ENCODE measurements at places on chromosomes 11 and 22. TPM values are rescaled to one million over a fixed set of nuclear protein-coding genes. Genes with fewer than 3 reads are reported as not detected.

- no peaks in the 10 kb centered on the region for H3K36me3 ChIP-seq
- H3K4me1 ChIP-seq, result peaks cover 65% of the 10 kb centered on the region
- H3K27ac ChIP-seq, result peak within 1 kb of the TSS; percentile 96
- H3K4me3 ChIP-seq, result peak within 1 kb of the TSS; percentile 78
- DNase-seq, result no peak
These were observed at the start of gene SHISA8 for GRCh38 chr22:41915035-41915785. Gene SHISA8 (minus strand): TSS chr22:41915074. CDS start chr22:41914667, 407 bp downstream.

GRCh38 chr11:47541070-47541469 lies 11.9 kb downstream of the CELF1 start:
- no peak for DNase-seq
- peaks cover 75% of the 10 kb centered on the region for H3K4me1 ChIP-seq
- no peaks in the 10 kb centered on the region for H3K36me3 ChIP-seq
- H3K27ac ChIP-seq, result no peak overlapping the region
- H3K27me3 ChIP-seq, result no peaks in the 10 kb centered on the region

DNA sequence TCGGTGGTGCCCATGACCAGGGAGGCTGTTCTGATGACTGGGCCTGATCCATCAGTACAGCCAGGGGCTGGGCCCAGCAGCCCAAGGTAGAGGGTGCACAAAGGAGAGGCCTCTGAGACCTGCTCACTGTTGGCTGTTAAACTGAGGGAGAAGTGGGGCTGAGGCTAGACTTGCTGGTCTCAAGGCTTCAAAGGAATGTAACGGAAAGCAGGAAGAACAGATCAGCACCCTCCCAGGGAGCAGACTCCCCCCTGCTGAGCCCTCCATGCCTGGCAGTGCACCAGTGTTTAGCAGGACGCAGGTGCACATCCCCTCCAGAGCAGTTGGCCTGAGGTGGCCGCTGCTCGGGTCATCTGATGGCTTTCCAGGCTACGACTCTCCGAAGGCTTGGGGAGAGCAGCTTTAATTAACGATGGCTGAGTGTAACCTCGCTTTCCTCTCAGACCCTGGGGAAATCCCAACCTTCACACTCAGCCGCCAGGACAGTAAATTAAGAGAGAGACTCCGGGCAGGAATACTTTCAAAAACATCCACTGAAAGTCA lies 255.7 kb upstream of the NARS2 start:
- H3K36me3 ChIP-seq, result no peaks in the 10 kb centered on the region
- H3K4me1 ChIP-seq, result no peaks in the 10 kb centered on the region
- DNase-seq, result no peak
- H3K4me3 ChIP-seq, result peak overlapping the region; percentile 36
- H3K27ac ChIP-seq, result no peak overlapping the region

The FZD4 gene
- not detected for polyA plus RNA-seq

The CCDC15 gene
- polyA plus RNA-seq, result 0.71 TPM

The LRP4 gene
- polyA plus RNA-seq, result not detected

The TMEM86A gene
- polyA plus RNA-seq, result 0.45 TPM

Data from naive B cell (primary cell).